ENCODE measurements at places on chromosomes 13 and 19.

- no peak for DNase-seq
These were observed 165.6 kb downstream of the EFNB2 start for GRCh38 chr13:106369858-106370257.

GRCh38 chr13:40779049-40779448 lies 8.1 kb upstream of the MRPS31 start:
- no peak for DNase-seq

GRCh38 chr13:103006641-103007426 lies 59.4 kb downstream of the SLC10A2 start:
- no peak for DNase-seq

GRCh38 chr13:81927347-81927746 lies 1586.4 kb upstream of the SPRY2 start:
- no peak for DNase-seq

GRCh38 chr13:26500618-26501320 lies 56.7 kb upstream of the WASF3 start:
- no peak for DNase-seq

DNA sequence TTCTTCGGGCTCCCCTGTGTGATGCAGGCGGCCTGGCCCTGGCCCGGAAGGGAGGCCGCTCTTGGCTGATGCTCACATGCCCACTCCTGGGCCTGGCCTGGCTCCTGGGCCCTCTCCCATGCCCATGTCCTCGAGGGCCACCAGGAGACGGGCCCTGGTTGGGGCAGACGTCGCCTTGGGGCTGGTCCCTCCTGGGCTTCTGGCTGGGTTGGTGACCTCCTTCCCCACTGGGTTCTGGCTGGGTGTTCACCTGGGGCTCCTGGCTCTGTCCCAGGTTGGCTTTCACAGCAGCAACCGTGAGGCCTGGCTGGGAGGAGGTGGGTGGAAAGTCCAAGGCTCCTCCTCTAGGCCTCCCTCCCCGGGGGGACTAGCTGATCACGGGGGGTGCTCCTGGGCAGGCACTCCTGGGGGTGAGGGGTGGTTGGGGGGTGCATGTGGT lies 15.5 kb upstream of the SLC7A10 start:
- DNase-seq = no peak

- peak; percentile 65 for DNase-seq
These were observed 940 bp upstream of the DCUN1D2 start for GRCh38 chr13:113491418-113491883.

DNA sequence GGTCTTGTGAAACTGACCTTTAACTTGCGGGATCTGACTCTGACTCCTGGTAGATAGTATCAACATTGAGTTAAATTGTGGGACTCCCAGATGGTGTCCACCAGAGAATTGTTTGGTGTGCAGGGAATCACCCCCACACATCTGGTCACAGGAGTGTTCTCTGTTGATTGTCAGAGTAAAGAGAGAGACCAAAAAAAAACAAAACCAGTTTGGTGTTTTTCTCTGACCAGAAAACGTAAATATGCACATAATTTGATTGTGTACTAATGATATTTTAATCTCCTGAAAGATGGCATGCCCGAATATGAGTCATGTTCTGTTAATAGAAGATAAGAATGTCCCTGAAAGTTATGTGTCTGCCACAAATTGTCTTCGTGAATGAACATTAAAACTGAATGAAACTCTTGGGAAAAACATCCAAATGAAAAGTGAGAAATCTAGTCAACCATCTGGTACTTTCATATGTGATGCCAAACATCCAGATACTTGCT lies 118.5 kb upstream of the GPC6 start:
- no peak for DNase-seq
